Mesangial cell (primary cell): ENCODE measurements at places on chromosomes 2 and 18. TPM values are rescaled to one million over a fixed set of nuclear protein-coding genes. Genes with fewer than 3 reads are reported as not detected.

Gene SLC4A3
- 9.0 and 20.0 TPM in 2 replicates for total RNA-seq

Gene CCDC150
- total RNA-seq, result 1.3 and 1.5 TPM in 2 replicates

Gene CTAGE1
- total RNA-seq, result not detected in 2 replicates

Gene GDF7
- not detected in 2 replicates for total RNA-seq

Gene CCDC74A
- total RNA-seq, result 22.3 and 65.8 TPM in 2 replicates

Gene TMEM163
- total RNA-seq, result 1.0 and 1.1 TPM in 2 replicates

Gene UGT1A7
- total RNA-seq, result not detected in 2 replicates

Gene ASAP2
- total RNA-seq, result 27.0 and 28.4 TPM in 2 replicates

Gene NEU4
- under 0.01 TPM in 1 of 2 replicates, not detected in the other for total RNA-seq

Gene RGPD3
- total RNA-seq, result under 0.01 and 0.13 TPM in 2 replicates

Gene ASB18
- total RNA-seq, result not detected in 2 replicates

Gene RHOB
- 199 and 301 TPM in 2 replicates for total RNA-seq
